ENCODE measurements at places on chromosomes 5 and 9. TPM values are rescaled to one million over a fixed set of nuclear protein-coding genes. Genes with fewer than 3 reads are reported as not detected.

Gene FOXD4
- not detected for total RNA-seq

Gene TNFSF8
- 0.39 TPM for total RNA-seq

GRCh38 chr5:43016217-43016779 is 23.8 kb downstream of the ANXA2R start:
- no peak for DNase-seq
- H3K36me3 ChIP-seq, result no peaks in the 10 kb centered on the region
- H3K4me1 ChIP-seq, result no peaks in the 10 kb centered on the region
- H3K27ac ChIP-seq, result no peak overlapping the region
- H3K27me3 ChIP-seq, result peaks cover 41% of the 10 kb centered on the region

- no peaks in the 10 kb centered on the region for H3K27me3 ChIP-seq
- DNase-seq, result no peak
- no peak overlapping the region for H3K27ac ChIP-seq
- H3K36me3 ChIP-seq, result no peaks in the 10 kb centered on the region
These were observed 61.9 kb downstream of the KCNT1 start for GRCh38 chr9:135763716-135764446.

Gene IL5
- not detected for total RNA-seq

DNA sequence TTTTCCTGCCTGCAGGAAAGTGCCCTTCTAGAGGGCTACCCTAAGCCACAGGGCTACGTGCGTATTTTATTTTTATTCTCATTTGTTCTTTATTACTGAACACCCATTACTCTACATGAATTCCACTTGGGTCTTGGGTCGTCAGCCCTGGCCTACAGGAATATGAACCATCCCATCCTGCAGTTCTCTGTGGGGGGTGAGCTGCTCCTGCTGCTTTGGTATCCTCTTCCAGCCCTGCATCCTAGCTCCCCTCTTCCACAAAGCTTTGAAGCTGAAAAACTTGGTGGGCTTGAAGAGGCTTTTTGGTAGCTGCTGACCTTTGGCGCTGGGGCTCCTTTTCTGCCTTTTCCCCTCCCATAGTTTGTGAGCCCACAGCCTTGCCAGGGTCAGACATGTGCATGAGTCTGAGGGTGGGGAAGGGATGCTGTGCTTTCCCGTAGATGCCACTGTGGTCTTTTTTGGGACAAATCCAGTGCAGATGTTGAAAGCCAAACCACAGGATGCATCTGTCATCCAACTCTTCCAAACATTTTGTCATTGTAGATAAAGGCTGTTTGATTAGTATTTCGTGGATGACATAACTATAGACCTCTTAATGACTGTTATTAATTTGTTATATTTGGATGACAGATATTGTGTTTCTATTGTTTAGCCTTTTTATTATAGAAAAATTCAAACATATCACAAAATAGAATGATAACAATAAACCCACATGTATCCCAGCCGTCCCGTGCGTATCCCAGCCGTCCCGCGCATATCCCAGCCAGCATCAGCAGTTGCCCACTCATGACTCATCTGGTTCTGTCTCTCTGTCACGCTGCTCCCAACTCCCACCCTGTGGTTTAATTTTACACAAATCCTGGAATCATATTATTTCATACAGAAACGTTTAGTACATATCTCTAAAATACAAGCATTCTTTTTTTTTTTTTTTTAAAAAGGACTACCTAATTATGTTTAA is 43.9 kb downstream of the SLC46A2 start:
- H3K27me3 ChIP-seq, result no peaks in the 10 kb centered on the region
- no peak overlapping the region for H3K27ac ChIP-seq
- DNase-seq, result no peak
- H3K4me3 ChIP-seq, result no peak overlapping the region
- H3K36me3 ChIP-seq, result no peaks in the 10 kb centered on the region

Gene KCNMB1
- total RNA-seq, result 0.15 TPM

DNA sequence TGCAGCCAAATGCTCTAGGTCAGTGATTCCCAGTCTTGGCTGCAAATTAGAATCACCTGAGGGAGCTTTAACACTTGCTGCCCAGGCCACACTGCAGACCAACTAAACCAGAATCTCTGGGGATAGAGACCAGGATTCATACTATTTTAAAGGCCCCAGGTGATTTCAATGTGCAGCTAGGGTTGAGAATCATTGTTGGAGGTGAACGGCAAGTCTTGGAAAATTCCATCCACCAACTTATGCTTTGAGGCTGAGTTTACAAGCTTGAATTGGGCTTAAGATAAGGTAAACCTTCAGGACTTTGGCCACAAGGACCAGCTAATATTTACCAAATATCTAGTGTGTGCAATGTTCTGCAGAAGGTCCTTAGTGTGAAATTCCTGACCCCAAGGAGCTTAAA is 27.5 kb downstream of the SLIT3 start:
- H3K36me3 ChIP-seq, result no peaks in the 10 kb centered on the region
- DNase-seq, result no peak
- H3K27me3 ChIP-seq, result no peaks in the 10 kb centered on the region
- no peaks in the 10 kb centered on the region for H3K4me1 ChIP-seq
- no peak overlapping the region for H3K4me3 ChIP-seq

Gene DROSHA
- 13.0 TPM for total RNA-seq

DNA sequence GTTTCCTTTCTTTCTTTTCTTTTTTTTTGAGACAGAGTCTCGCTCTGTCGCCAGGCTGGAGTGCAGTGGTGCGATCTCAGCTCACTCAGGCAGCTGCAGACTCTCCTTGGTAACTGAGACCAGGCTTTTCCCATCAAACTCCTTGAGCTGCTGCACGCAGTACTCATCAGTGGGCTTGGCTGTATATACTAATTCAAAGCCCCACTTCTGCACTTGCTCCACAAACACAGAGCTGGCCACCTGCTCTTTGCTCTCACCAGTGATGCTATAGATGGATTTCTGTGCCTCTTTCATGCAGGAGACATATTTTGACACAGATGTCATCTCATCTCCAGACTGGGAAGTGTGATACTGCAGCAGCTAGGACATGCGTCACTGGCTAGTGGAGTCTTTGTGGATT is 252.7 kb downstream of the AP3B1 start:
- DNase-seq, result no peak
- no peaks in the 10 kb centered on the region for H3K27me3 ChIP-seq
- H3K27ac ChIP-seq, result no peak overlapping the region

- H3K4me3 ChIP-seq, result no peak overlapping the region
- no peak overlapping the region for H3K27ac ChIP-seq
- no peak for DNase-seq
These were observed 267.1 kb upstream of the GRIA1 start for GRCh38 chr5:153223376-153223775.

DNA sequence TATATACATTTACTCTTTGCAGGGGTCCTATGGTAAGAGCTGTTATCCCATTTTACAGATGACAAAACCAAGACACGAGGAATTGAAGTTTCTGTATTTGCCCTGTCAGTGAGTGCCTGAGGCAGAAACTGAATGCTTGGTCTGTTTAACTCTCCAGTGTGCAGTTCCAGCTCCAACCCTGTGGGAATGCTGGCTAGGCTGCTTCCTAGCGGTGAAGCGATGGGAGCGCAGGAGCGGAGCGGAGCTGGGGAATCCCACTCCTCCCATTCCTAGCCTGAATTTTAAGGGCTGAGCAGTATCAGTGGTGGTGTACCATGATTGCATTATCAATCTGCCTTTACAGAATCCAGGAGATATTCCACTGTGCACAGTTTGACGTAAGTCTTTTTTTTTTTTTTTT is 202.3 kb downstream of the LRRC70 start:
- no peaks in the 10 kb centered on the region for H3K27me3 ChIP-seq
- DNase-seq, result no peak
- no peak overlapping the region for H3K27ac ChIP-seq
- H3K4me1 ChIP-seq, result no peaks in the 10 kb centered on the region
- H3K36me3 ChIP-seq, result no peaks in the 10 kb centered on the region

- H3K4me3 ChIP-seq, result no peak overlapping the region
- H3K27me3 ChIP-seq, result no peaks in the 10 kb centered on the region
- H3K27ac ChIP-seq, result no peak overlapping the region
- DNase-seq, result no peak
These were observed 82.2 kb downstream of the PRELID2 start for GRCh38 chr5:145752947-145753346.

GRCh38 chr5:6636293-6636692 is 3.1 kb downstream of the SRD5A1 start:
- no peaks in the 10 kb centered on the region for H3K27me3 ChIP-seq
- peak; percentile 70 for DNase-seq
- H3K4me3 ChIP-seq, result peak overlapping the region; percentile 97
- no peaks in the 10 kb centered on the region for H3K36me3 ChIP-seq
- peak overlapping the region; percentile 96 for H3K27ac ChIP-seq
- H3K4me1 ChIP-seq, result no peaks in the 10 kb centered on the region

GRCh38 chr5:43702815-43703214 is 99.8 kb downstream of the NNT start:
- no peak for DNase-seq
- no peaks in the 10 kb centered on the region for H3K4me1 ChIP-seq
- H3K27me3 ChIP-seq, result no peaks in the 10 kb centered on the region
- peak overlapping the region; percentile 0 for H3K27ac ChIP-seq
- no peak overlapping the region for H3K4me3 ChIP-seq

Gene CD72
- total RNA-seq, result 2.0 TPM

Gene ZNF354C
- 1.5 TPM for total RNA-seq

DNA sequence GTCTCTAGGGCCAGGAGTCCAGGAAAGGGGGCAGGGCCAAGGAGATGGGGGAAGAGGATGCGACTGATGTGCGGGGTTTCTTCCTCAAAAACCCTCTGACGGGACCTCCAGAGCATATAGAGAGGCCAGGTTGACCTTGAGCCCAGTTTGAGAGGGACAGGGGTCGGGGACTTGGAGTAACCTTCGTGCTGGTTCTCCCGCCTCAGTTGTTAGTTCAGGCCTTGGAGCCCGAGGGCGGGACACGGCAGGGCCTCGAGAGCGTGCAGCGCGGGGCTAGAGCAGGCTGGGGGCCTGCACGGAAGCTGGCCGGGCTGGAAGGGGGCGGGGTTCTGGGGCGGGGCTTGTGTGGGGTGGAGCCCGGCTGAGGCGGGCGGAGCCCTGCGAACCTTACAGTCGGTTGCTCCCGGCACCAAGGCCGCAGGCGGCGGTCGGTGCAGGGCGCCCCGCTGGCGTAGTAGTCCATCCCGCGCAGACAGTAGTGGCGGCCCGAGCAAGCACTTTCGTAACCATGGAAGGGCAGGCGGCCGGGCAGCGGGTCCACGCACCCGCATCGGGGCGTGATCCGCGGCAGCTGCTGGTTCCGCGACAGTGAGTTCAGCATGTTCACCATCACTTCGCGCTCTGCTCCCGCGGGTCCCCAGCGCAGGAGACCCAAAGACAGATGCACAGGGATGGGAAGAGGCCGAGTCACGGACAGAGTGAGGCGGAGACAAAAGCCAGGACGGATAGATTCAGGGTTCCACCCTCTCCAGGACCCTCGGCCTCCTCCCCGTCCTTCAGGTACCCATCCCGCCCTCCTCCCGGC is 4.0 kb upstream of the MYORG start:
- no peaks in the 10 kb centered on the region for H3K27me3 ChIP-seq
- no peaks in the 10 kb centered on the region for H3K4me1 ChIP-seq
- DNase-seq, result peak; percentile 92
- H3K36me3 ChIP-seq, result no peaks in the 10 kb centered on the region
- H3K27ac ChIP-seq, result no peak overlapping the region

- no peak for DNase-seq
- no peak overlapping the region for H3K4me3 ChIP-seq
- H3K36me3 ChIP-seq, result no peaks in the 10 kb centered on the region
- H3K27ac ChIP-seq, result no peak overlapping the region
These were observed 131.5 kb downstream of the PAM start for GRCh38 chr5:102886586-102886985.

Gene CATSPER3
- 1.1 TPM for total RNA-seq

Gene SURF1
- total RNA-seq, result 68.8 TPM

- H3K4me1 ChIP-seq, result no peaks in the 10 kb centered on the region
- no peak overlapping the region for H3K27ac ChIP-seq
- DNase-seq, result no peak
- H3K4me3 ChIP-seq, result no peak overlapping the region
- no peaks in the 10 kb centered on the region for H3K27me3 ChIP-seq
- no peaks in the 10 kb centered on the region for H3K36me3 ChIP-seq
These were observed 31.8 kb downstream of the PTGES start for GRCh38 chr9:129720865-129721545.

DNA sequence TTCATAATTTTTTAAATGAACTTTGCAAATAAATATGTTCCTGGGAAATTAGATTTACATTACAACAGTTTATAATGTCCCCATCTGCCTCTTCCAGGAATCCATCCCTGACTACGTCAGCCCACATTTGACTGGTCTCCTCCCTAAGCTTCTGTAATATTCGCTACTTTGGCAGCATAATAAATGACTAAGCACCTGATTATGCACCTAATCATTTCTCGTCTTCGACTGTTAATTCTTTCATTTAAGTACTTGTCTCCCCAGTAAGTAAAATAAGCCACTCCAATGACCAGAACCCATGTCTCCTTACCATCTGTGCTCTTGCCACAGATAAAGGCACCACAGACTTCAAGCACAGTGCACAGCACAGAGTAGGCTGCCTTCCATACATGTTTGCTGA is 122.7 kb downstream of the DENND1A start:
- no peaks in the 10 kb centered on the region for H3K4me1 ChIP-seq
- H3K27ac ChIP-seq, result no peak overlapping the region
- no peak overlapping the region for H3K4me3 ChIP-seq
- DNase-seq, result no peak
- no peaks in the 10 kb centered on the region for H3K36me3 ChIP-seq
- H3K27me3 ChIP-seq, result no peaks in the 10 kb centered on the region

GRCh38 chr9:84190411-84190810 is 150.1 kb downstream of the SLC28A3 start:
- H3K4me1 ChIP-seq, result no peaks in the 10 kb centered on the region
- no peaks in the 10 kb centered on the region for H3K36me3 ChIP-seq
- DNase-seq, result no peak
- H3K27ac ChIP-seq, result no peak overlapping the region

GRCh38 chr5:40124367-40124766 is 555.3 kb upstream of the PTGER4 start:
- H3K4me1 ChIP-seq, result no peaks in the 10 kb centered on the region
- no peak for DNase-seq
- no peak overlapping the region for H3K27ac ChIP-seq
- no peaks in the 10 kb centered on the region for H3K27me3 ChIP-seq
- no peaks in the 10 kb centered on the region for H3K36me3 ChIP-seq

DNA sequence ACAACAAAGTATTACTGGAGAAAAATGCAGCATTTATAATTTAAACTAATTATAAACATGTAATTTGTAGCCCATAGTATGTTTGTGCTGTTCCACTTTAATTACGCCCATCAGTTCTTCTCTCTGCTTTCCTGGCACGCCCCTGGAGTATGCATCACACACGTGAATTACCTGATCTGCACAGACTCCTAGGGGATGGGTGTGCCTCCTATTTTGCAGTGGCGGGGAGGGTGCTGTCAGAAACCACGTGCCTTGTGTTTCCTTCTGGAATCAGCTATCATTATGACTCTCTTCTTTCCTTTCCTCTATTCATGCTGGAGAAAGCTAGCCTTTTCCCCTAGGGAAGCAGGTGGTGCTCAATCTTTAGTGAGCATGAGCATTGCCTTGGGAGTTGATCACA is 43.3 kb downstream of the RPS23 start:
- H3K4me1 ChIP-seq, result no peaks in the 10 kb centered on the region
- no peaks in the 10 kb centered on the region for H3K27me3 ChIP-seq
- no peak for DNase-seq
- no peak overlapping the region for H3K4me3 ChIP-seq
- H3K36me3 ChIP-seq, result no peaks in the 10 kb centered on the region

- H3K4me1 ChIP-seq, result no peaks in the 10 kb centered on the region
- no peaks in the 10 kb centered on the region for H3K27me3 ChIP-seq
- no peak for DNase-seq
These were observed 20.0 kb downstream of the CEMIP2 start for GRCh38 chr9:71748280-71748743.

- no peaks in the 10 kb centered on the region for H3K27me3 ChIP-seq
- no peak overlapping the region for H3K27ac ChIP-seq
- no peak for DNase-seq
These were observed 70.5 kb downstream of the PPARGC1B start for GRCh38 chr5:149800633-149801032.

Gene PPIC
- total RNA-seq, result 9.7 TPM

Data from right lobe of liver (tissue), 6 donors.